ENCODE measurements at places on chromosomes 2 and 18.

GRCh38 chr18:59143441-59143840 is 3.8 kb downstream of the SEC11C start:
- DNase-seq: no peak

DNA sequence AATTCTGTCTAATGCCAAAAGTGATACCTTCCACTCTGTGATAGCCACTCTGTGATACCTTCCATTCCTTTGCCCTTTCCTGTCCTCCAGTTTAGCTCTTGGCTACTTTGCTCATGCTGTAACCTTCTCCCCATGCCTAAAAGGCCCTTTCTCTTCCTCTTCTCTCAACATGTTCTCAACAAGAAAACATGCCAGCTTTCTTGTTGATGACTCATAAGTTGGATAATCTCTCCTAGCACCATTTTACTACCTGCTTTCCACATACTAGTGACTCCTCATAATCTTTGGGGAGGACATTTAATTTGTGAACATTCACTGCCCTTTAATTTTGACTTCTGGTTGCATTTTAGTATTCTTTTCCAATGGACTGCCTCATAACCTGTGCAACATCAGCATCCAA is 55.9 kb upstream of the NT5C1B start:
- no peak for DNase-seq

- DNase-seq: no peak
Observed at GRCh38 chr2:181527058-181527457, 69.9 kb downstream of the ITGA4 start.

DNA sequence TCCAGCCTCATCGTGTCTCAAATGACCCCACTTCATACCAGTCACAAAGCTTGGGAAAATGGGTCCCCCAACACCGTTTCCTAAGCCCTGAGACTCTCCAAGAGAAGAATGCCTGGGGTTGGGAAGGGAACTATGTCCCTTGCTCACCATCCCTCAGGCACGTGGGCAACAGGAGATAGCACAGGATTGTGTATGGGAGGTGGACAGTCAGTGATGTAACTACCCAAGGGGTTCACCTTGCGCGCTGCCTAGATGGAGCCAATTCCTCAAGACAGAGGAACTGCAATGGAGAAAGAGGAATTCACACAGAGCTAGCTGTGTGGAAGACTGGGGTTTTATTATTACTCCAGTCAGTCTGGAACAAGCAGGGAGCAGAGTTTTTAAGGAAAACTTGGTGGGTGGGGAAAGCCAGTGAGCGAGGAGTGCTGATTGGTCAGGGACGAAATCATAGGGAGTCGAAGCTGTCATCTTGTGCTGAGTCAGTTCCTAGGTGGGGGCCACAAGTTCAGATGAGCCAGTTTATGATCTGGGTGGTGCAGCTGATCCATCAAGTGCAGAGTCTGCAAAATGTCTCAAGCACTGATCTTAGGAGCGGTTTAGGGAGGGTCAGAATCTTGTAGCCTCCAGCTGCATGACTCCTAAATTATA is 13.8 kb upstream of the CXCR1 start:
- DNase-seq: no peak

GRCh38 chr18:74420926-74421325 is 36.2 kb downstream of the DIPK1C start:
- no peak for DNase-seq

GRCh38 chr2:21358976-21359375 is 235.2 kb downstream of the TDRD15 start:
- DNase-seq: no peak

GRCh38 chr18:42274488-42275137 is 319.6 kb downstream of the PIK3C3 start:
- peak; percentile 2 for DNase-seq

DNA sequence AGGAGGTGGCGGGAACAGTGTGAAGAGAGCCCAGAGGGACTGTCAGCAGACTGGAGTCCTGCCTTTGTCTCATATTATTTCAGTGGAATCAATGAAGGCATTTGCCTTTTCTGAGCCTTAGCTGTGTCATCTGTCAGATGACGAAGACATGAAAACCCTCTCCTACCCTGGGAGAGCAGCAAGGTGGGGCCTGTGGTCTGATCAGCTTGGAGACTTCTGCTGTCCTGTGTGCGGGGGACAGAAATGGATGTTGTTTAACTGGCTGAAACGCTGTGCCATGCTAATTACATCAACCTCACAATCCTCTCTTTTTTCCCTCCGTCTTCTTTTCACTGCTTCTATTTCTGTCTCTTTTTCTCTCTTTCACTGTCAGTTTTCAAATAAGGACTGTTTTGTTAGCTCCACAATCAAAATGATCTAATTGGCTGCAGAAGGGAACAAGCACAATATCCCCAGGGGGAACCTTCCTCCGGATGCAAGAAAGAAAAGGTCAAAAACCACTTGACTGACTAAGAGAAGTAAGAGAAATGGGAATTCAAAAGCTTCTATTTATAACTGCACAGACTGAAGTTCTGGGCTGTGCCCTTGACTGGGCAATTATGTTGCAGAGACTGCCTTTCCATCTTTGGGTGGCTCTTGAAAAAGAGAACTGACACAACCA is 340.1 kb downstream of the CLIP4 start:
- DNase-seq: peak; percentile 36

GRCh38 chr2:43513216-43513615 is 82.6 kb downstream of the THADA start:
- no peak for DNase-seq

DNA sequence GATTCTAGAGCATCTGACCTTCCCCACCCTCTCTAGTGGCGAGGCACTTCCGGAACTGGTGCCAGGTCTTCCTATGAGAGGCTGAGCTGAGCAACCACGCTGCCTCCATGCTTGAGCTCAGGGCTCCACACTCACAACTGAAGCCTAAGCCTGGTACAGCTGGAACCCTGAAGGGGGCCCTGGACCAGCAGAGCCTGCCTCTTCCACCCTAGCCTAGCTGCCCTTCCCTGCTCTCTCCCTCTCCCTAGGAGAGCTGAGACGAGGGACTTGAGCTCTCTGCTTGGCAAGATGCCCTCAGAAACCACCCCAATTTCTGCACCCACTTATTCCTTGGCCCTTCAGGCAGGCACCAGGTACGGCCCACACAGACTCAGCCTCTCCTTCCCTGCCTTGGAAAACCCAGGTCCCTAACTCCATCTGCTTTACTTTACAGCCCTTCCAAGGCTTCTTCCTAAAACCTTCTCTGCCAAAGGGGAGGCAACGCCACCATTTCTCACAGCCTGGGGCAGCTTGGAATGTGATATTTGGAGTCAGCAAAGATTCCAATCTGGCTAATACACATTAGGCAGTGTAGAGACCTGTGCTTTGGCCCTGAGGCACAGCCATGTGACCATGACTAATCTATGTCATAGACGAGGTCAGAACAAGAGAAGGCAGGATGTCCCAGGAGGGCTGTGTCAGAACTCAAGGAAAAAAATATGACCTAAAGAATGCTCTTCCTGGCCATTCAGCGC is 18.8 kb downstream of the COX7A2L start:
- peak; percentile 80 for DNase-seq

DNA sequence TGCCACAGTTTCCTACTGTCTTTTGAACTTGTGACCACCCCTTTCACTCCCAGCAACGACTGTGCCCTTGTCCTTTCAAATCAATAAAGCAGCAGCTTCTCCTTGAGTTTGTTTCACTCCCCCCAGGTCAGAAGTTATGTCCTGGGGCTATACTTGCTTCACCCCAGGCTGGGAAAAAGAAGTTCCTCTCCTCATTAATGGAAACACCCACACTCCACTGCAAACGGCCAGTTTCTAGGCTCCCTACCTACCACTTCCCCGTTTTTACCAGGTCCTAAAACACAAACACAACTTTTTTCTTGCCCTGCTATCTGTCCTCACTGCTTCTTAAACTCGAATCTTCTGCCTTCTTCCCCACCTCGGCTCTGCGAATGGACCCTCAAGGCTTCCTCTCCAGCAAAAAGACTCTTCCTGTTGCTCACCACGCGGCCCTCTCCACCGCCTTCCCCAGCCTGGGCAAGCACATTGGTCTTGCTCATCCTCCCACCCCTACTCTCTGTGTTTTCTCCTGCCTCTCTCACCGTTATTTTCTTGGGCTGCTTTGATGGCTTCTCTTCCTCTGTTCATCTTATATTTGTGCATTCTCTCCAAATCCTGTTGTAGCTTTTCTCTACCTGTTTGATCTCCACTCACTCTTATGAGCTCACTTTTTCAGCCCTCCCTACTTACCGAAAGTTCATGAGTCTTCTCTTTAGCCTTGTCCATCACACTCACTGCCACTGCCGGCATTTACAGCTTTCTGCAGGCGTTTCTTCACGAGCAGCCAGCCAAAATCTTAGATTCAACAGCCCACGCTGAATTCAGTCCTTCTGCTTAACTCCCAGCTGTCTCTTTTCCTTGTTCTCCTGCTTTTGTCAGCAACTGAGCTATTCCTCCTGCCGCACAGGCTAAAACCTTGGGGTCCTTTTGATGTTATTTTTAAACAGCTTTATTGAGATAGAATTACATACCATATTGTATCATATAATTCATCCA is 7.0 kb upstream of the SP5 start:
- no peak for DNase-seq

DNA sequence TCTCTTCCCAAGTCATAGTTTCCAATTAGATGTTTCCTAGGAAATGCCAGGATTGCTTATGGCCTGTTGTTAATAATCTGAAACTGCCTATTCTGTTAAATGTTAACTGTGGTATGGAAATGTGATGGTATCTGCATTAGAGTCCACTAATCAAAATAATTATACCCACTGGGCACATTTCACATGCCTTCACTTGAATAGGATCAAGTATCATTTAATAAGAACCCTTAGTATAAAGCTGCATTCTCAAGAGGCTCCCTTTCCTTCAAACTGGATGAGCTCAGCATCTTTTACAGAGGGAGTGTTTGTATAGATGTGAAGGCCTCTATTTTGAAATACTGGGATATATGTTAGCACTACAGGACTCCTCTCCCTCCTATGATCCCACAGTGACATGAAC is 477.2 kb upstream of the VRK2 start:
- DNase-seq: no peak

DNA sequence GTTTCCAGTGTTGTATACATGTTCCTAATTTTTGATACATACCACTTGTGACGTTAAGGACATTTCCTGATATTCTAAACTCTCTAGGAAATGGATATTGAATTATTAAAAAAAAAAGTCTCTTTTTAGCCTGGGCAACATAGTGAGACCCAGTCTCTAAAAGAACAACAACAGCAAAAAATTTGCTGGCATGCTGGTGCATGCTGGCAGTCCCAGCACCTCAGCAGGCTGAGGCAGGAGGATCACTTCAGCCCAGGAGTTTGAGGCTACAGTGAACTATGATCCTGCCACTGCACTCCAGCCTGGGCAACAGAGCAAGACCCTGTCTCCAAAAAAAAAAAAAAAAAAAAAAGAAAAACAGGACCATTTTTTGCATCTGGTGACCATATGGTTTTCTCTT is 10.5 kb upstream of the PPP4R3B start:
- no peak for DNase-seq

DNA sequence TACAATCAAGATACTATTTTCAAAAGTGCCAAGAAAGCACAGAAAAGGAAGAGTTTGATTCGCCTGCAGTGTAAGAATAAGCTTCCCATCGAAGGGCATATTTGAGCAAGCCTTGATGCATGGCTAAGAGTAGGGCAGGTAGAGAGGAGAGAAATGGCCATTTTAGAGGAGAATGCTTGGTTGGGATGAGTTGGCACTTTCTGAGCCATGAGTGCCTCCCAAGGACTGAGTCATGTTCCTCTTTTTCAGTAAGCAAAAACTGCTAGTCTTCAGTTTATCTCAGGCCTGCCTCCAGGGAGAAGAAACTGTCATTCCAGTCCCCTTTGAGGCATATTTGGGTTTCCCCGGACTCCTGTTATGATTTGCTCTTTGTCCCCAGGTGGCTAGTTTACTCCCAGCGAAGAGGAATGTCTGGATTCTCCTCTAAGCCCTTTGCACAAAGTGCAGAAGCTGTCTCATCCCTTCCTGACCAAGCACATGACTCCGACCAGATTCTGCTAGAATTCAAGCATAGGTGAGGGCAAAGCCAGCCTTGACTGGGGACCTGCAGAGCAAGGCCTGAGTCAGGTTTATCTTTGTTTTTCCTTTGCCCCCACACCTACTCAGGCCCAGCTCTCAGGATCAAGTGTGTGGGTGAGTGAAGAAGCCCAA is 115.2 kb downstream of the TTC32 start:
- DNase-seq: peak; percentile 50

GRCh38 chr18:57923611-57924010 is 120.4 kb upstream of the NEDD4L start:
- no peak for DNase-seq

- no peak for DNase-seq
Observed at GRCh38 chr2:38526195-38526594, 76.5 kb downstream of the HNRNPLL start.

GRCh38 chr2:128301501-128301966 is 17.1 kb downstream of the HS6ST1 start:
- DNase-seq: peak; percentile 90
